Lung microvascular endothelial cell (primary cell): ENCODE measurements at places on chromosomes 3 and 15. TPM values are rescaled to one million over a fixed set of nuclear protein-coding genes. Genes with fewer than 3 reads are reported as not detected.

DNA sequence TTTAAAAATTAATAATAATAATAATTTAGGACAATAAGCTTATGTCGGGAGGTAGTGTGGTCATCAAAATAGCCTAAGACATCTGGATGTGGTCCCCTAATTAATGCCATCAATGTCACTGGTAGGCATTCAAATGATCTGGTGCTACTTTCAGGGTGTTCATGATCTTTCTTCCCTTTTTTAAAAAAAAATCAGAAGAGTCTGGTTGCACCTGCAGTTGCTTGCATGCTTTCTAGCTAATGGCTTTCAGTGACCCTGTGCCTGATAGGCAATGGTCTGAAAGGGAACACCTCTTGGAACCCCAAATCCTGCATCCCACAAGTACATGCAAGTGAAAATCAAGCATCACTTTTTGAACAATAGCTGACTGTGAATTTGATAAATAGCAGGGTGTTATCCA, 64.1 kb upstream of the KBTBD8 start:
- DNase-seq, result no peak

GRCh38 chr3:151015767-151016477, 43.4 kb upstream of the CLRN1 start:
- no peak for DNase-seq

- no peak for DNase-seq
Observed at GRCh38 chr3:134474956-134475355, 10.8 kb downstream of the ANAPC13 start.

- peak; percentile 60 for DNase-seq
Observed at GRCh38 chr3:71987828-71988227, 202.9 kb upstream of the PROK2 start.

DNA sequence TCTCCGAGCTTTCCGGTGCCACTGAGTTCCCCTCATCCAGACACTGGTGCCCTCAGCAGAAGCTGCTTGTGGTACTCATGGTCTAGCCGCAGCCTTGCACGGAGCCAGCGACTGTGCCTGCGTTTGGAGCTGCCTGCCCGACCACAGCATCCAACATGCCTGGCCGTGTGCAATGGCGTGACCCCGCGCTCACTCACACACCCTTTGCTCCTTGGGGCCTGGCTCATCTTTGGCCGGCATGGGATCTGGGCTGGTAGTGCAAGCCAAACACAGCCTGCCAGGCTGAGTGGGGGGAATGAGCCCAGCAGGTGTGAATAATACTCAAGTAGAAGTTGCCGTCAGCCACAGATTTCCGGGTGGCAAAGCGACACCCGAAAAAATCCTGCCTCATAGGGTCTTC, 1178.7 kb upstream of the GBE1 start:
- no peak for DNase-seq

DNA sequence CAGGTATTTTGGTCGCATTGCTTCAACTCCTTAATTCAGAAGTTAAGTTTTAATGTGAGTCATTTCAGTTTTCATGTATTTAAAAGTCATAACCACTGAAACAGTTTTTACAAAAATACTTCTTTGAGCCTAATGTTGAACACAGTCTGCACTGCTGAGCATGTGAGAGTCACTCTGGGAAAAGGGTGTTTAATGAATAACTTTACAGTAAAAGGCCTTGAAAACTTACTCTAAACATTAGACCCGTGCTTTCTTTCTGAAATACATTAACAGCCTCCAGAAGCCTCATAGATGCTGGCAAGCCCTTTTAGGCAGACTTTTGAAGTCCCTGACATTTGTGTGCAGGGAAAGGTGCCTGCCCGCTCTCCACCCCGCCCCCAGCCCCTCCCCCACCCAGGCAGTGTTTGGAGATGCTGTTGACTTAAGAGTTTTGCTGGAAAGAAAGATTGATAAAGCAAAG, 68.9 kb upstream of the NR2F2 start:
- no peak for DNase-seq

DNA sequence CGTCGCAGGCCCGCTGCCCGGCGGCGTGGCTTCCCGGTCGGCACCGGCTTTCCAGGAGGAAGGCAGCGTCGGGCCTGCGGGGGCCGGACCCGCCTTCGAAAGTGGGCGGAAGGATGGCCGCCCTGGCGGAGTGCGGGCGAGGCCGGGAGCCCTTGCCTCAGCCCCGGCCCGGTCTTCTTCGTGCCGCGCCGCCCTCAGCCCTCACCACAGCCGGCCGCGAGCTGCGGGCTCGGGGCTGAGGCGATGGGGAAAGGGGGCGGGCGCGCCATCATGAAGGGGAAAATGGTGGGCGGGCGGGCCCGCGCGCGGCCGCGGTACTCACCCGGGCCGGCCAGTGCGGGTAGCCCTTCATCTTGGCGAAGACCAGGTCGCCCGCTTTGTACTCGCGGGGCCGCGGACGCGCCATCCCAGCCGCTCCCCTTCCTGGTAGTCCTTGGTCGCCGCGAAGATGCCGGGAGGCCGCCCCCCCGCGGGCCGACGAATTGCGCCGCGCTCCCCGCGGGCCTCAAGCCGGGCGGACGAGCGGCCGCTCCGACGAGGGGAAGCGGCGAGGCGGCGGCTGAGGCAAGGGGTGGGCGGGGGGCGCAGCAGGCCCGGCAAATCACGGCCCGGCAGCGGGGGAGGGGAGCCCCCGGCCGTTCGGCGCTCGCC, 489 bp downstream of the HDGFL3 start:
- DNase-seq, result peak; percentile 57

MORC1 gene
- total RNA-seq, result not detected in 2 replicates

SERINC4 gene
- not detected in 2 replicates for total RNA-seq

BFSP2 gene
- not detected in 2 replicates for total RNA-seq

MYLK gene
- total RNA-seq, result 2.8 and 21.6 TPM in 2 replicates
